ENCODE measurements at places on chromosomes 3 and 15. TPM values are rescaled to one million over a fixed set of nuclear protein-coding genes. Genes with fewer than 3 reads are reported as not detected.

Gene PLCB2
- total RNA-seq, result under 0.01 TPM

Gene GP9
- not detected for total RNA-seq

DNA sequence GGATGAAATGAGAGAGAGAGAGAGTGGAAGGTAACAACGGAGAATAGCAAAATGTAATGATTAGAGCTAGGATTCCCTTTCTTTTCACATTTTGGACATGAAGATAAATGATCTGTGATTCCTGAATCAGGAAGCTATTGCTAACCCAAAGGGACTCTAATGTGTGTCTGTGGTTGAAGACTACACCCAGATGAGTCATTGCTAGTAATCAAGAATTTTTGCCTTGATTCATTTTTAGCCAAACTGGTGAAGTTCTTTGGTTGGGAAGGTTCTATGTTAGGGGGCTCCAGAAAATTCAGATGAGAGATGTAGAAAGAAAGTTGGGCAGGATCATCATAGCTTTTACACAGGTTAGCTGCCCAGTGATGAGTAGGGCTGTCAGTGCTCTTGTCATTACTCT, 116.4 kb downstream of the DUT start:
- DNase-seq, result peak; percentile 78

DNA sequence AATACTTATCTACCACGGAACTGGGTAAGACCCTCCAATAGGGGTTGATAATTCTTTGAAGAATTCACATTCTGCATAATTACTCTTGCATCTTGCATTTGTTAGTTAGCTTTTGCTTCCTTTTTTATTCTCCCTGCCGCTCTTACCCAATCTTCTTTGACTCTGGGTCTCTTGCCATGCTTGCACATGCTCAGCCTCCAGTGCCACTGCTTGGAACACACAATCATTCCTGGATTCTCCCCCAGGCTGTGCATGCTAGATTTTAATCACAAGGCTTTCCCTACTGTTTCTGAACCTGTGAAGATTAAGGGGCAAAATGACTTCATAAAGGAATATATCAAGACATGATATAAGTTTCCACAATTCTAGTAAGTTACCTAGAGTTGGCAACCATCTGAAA, 133.1 kb downstream of the IL1RAP start:
- no peak for DNase-seq

- no peak for DNase-seq
These were observed 138.0 kb upstream of the P2RY1 start for GRCh38 chr3:152696962-152697361.

DNA sequence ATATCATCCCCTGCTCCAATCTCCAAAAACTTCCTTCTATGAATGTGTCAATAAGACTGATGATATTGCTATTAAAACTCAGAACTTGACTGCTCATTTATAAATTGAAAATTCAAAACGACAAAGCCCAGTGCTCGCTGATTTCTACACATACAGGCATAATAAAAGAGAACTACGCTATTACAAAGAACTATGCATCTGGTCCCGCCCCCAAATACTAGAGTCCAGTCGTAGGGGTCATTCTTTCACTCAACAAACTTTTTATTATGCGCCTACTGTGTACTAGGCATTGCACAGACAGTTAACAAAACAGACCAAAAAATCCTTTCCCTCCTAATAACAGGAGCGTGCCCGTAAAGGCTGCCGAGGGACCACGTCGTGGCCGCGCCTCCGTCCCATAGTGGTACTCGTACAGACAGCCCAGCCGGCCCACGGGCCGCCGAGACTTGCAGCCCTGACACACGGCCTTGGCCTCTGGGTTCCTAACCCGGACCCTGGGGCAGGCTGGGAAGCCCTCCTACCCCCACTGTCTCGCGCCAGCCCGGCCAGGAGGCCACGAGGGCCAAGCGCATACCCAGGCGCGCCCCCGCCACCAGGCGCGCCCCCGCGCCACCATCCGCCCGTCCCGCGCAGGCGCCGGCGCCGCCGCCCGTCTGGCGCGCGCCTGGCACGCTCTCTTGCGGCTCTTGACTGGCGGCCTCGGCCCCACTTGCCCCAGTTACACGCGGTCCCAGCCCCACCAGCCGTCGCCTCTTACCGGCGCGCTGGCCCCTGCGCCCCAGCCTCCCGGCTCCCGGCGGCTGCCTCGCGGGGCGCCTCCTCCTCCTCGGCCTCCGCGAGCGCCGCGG, 757 bp downstream of the AVEN start:
- DNase-seq, result peak; percentile 76

GRCh38 chr3:160837394-160837980, 81.5 kb downstream of the PPM1L start:
- DNase-seq, result no peak

Gene HES1
- 0.17 TPM for total RNA-seq

- no peak for DNase-seq
These were observed 144.3 kb downstream of the FBN1 start for GRCh38 chr15:48501208-48501607.

DNA sequence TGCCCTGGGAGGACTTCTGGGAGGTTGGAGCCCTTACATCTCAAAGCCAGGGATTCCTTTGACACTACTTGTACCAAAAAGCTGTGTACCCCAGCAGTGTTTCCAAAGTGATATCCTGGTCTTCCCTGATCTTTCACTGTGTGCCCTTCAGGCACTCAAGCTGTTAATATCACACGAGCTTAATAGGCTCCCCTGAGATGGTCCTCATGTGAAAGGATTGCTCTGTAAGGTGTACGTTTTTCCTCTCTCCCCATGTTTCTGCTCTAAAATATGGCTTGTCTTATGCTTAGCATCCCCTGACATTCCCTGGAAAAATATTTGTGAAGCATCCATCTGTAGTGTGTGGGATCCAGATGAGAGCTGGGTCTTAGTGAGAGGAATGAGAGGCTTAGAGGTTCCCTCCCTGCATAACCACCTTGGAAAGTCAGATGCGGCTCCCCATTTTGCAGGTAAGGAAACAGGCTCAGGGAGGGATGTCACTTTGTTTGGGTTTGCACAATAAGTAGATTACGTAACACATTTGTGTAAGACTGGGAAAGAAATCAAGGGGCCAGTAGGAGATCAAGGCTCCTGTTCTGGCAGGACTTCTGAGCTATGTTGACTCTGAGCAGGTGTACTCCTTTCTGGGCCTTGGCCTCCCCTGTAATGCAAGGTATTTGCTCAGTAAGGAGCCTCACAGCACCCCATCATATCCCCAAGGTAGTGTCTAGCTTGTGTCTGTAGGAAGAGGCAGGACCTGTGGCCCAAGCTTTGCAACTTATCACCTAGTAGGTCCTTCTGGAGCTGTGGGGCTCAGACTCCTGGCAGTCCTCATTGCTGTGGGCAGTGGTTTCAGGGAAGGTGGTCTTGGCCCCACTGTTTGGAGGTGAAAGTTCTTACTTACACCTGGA, 667 bp upstream of the ACOX2 start:
- DNase-seq, result no peak

DNA sequence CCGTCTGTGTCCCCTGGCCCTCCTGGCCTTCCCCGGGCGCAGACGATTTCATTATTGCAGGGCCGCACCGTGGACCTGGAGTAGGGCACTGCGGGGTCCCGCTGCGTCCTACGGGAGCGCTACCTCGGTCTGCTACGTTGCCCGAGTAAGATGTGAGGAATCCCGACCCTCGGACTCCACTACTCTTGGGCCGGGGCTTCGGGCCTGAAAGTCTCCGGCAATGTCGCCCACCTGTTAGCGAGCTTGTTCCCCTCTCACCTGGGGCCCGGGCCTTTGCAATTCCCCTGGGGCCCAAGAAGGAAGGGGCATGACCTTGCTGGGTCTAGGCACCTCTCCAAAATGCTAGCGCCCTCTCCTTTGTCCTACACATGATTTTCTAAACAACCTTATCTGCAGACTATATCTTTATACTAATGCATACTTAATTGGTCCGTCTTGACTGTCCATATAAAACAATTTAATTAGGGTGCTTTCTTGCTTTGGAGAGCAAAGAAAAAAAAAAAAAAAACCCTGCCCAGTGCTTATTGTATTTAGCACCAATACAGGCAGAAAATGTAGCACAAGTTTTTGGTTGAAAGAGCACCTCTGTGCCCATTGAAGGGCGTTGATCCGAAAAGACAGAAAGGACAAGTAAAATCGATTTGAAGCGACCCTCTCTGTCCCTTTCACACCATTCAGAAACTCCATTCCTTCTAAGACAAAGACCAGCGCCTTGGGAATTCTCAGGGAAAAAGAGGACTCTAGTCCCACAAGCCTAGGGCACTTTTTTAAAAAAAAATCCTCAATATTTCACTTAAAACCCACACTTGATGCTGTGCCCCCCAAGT, 7.0 kb upstream of the NR2F2 start:
- peak; percentile 25 for DNase-seq

GRCh38 chr3:159948429-159949144, 40.0 kb upstream of the IL12A start:
- peak; percentile 64 for DNase-seq

DNA sequence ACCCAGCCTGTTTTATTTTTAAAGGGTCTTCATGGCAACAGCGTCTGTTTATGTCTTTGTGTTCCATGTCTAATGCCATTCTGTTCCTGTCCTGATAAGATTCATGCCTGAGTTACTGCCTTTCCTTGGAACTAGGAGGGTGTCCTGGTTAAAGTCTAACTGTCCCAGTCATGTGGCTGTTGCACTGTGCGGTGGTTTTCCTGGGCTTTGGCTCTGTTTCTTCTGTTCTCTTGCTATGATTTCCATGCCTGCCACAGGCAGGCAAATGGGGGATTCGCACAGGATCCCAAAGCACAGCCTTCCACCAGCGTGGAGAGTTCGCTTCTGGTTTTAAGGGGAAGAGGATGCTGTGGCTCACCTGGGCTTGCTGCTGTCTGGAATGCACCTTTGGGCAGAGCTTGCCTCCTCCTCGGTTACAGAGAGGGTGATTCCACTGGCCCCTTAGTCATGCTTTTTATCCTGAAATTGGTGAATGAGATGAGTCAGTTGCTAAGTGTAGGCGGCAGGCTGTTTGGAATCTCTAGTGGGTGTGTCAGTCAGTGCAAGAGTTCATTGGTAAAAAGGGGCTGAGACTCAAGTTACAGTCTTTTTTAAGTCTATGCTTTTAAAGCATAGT, 86.8 kb downstream of the CCK start:
- DNase-seq, result peak; percentile 89

Gene HTR3D
- not detected for total RNA-seq

GRCh38 chr3:194112120-194113106, 23.5 kb upstream of the HES1 start:
- peak; percentile 51 for DNase-seq

Gene SIDT1
- total RNA-seq, result not detected

Gene HYAL1
- total RNA-seq, result 1.8 TPM

- no peak for DNase-seq
These were observed 4.0 kb upstream of the ZNF639 start for GRCh38 chr3:179318876-179319275.
